Thymus (tissue), 14 donors: ENCODE measurements at places on chromosomes 5 and 9.
A peak's percentile ranks its signal among the peaks of the same experiment; 100 is the strongest.

GRCh38 chr5:14086261-14086660, 56.9 kb upstream of the TRIO start:
- DNase-seq, result no peak

DNA sequence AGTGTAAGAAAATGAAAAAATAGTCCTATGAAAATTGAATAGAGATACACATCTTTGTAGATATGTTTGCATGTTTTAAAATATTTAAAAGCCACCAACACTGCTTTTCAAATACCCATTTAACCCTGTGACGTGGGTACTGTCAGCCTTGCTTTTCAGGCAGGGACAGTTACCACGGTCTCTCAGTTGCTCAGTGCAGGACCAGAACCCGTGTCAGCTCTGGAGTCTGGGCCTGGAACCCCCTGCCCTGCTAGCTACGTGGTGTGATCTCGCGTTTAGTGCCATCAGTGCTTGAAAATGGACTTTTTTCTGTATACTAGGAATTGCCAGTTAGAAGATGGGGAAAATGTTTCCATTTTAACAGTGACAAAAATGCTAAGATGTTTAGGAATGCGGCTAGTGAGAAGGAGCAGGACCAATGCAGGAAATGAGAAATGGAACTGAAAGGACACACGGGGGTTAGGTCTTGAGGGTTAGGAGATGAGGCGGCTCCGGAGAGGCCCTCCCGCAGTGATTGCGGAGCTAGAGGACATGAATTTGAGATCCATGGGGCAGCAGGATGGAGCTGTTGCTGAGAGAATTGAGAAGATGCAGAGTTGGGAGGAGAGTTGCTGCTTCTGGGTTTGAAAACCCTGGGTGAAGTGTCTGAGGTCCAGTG, 13.7 kb downstream of the RNU6ATAC start:
- no peak for DNase-seq

- DNase-seq, result no peak
Observed at GRCh38 chr9:33942471-33943083, 106.1 kb downstream of the UBAP2 start.

GRCh38 chr5:133818031-133818431, 150.4 kb downstream of the C5orf15 start:
- no peak for DNase-seq

DNA sequence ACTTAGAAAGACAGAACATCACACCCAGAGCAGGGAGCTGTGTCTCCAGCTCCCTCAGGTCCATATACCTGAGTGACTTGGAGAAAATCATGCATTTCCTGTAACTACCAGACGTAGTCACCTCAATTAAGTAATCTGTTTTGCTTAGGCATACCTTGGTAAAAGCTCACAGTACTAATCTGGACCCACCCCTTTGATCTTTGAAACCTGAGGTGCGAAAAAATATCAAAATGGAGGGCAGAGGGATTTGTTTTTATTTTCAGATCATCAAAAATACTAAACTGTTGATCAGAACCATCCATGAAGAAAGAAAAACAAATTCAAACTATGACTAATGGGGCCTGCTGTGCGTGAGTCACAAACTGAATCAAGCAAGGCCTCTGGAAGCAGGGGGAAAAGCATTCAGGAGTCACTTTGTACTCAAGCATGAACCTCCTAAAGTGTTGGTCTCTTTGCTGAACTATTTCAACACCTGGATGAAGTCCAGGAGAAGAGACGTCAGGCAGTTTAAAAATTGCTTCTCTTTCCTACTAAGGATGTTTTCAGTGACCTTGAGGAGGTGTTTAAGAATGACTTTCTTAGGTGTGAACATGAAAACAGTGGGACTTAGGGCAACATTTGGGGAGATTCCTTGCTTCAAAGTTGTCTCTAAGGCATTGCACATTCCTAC, 76.3 kb downstream of the MUSK start:
- DNase-seq, result no peak

- DNase-seq, result peak; percentile 16
Observed at GRCh38 chr9:127122176-127123063, at the start of gene ANGPTL2. Gene ANGPTL2, minus strand, starts transcription at chr9:127122635. Its CDS starts 13,904 bp downstream, at chr9:127108731.

GRCh38 chr5:123439709-123440108, 16.5 kb upstream of the CEP120 start:
- DNase-seq, result no peak

DNA sequence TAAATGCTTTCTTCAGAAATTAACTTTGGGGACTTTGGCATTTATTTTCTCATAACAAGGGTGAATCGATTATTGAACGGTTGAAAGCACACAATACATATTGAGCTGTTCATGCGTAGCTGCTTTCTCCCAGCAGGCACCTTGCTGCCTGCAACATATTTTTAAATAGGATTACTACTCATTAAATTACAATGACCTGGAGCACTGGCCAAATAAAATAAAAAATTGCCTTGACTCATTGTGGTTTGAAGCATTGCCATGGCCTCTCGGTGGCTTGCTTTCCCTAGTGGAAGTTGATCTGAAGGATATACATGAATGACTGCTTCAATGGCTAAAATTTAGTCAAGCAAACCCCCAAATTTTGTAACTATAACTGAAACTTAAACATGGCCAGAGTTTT, 181.6 kb upstream of the NUDT12 start:
- no peak for DNase-seq

GRCh38 chr5:111228520-111229220, 4.5 kb downstream of the CAMK4 start:
- DNase-seq, result no peak

GRCh38 chr5:115818821-115819220, 2.4 kb upstream of the CDO1 start:
- DNase-seq, result no peak

DNA sequence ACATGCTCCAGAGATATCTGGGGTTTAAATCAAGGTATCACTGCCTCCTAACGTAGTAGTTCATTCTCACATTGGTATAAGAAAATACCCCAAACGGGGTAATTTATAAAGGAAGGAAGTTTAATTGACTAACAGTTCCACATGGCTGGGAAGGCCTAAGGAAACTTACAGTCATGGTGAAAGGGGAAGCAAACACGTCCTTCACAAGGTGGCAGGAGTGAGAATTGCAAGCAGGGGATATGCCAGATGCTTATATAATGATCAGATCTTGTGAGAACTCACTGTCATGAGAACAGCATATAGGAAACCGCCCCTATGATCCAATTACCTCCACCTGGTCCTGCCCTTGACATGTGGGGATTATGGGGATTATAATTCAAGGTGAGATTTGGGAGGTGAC, 1280.2 kb upstream of the C9orf72 start:
- no peak for DNase-seq

GRCh38 chr9:94885854-94886447, 159.5 kb downstream of the AOPEP start:
- no peak for DNase-seq

GRCh38 chr5:144582066-144582465, 411.4 kb downstream of the KCTD16 start:
- no peak for DNase-seq

GRCh38 chr5:60410427-60410826, 289.5 kb downstream of the DEPDC1B start:
- DNase-seq, result no peak

DNA sequence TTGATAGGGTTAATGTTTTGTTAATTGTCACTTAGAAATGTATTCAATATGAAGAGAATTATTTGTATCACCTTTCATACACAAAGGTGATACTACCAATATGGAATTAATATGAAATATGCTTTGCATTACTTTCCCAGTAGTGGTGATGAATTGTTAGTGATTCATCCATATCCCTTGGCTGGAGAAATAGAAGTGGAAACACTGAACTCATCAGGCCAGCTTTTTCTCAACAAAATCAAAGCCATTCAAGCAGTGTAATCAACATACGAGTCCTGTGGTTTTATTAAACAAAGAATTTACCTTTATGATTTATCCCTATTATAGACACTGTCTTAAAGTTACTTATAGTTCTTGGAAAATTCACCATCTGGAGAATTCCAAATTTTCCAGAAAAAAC, 264.0 kb upstream of the MEF2C start:
- DNase-seq, result no peak

DNA sequence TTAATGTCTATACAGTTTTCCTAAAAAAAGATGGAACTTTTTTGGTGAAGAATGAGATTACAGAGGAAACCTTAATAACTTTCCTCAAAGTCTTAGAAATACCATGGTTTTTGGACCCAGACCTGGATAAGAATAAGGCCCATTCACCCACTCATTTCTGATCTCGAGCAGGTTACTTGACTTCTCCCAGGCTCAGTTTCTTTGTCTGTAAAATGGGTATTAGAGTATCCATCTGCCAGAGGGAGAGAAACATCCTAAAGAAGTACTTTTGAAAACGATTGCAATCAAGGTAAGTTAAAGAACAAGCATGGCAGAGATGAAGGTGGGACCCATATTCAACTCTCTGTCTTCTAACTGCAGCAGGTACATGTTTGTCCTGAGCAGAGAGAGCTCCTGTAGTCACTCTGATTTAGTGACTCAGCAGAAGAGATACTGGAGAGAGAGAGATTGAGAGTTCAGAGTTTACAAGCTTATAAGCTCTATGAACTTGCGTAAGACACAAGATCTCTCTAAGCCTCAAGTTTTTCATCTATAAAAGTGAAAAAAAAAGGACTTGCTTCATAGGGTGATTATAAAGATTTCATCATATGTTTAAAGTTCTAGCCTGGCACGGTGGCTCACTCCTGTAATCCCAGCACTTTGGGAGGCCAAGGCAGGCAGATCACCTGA, 379.4 kb upstream of the SGCD start:
- DNase-seq, result no peak

GRCh38 chr5:1885868-1886845, 3.4 kb upstream of the IRX4 start:
- DNase-seq, result no peak

DNA sequence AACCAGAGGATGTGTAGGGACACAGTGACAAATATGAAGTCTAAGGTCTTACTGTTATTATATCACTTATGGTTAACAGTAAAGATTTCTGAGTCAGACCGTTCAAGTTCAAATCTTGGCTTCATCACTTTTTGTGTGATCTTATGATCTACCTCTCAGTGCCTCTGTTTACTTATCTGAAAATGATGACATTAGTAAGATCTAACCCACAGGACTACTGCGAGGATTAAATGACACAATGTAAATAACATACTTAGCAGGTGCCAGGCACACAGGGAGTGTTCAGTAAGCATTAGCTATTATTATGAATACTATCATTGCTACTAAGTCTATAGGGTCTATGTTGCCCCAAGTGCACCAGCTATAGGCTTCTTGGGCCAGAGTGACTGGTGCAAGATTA, 2.0 kb downstream of the IRF1 start:
- no peak for DNase-seq

- no peak for DNase-seq
Observed at GRCh38 chr9:33469891-33470290, 3.8 kb downstream of the NOL6 start.

DNA sequence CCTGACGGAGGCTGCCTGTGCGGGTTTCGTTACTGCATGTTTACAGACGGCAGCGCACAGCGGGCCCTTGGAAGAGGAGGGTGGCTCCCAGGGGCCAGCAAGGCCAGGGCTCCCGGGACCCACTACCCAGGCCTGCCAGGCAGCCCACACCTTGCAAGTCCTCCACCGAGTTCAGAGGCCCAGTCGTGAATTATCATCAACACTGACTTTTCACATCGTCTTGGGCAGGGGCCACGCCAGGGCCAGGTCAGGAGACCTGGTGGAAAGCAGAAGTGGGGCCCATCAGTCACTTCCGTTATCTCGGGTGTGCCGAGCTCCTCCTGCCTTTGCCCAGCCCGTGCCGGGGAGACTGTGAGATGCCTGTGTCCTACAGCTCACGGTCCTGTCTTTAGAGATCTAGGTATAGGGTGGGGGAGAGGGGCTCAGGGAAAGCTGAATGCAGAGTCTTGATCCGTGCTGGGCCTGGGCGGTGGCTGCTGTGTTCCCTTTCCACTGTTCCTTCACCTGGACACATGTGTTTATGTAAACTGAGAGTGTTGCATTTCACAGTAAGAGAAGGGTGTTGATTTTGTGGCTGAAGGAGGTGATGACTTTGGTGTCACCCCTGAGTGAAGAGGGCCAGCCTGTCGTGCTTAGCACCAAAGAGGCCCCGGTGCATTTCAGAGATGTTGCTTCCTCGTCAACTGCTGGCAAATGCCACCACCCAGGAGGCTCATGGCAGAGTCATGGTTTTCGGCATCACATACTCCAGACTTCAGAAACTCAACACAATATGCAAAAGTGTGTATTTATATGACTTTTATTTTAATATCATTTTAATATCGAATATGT, 175.2 kb downstream of the GAPVD1 start:
- no peak for DNase-seq

GRCh38 chr5:35745660-35746059, 111.0 kb upstream of the IL7R start:
- DNase-seq, result no peak

DNA sequence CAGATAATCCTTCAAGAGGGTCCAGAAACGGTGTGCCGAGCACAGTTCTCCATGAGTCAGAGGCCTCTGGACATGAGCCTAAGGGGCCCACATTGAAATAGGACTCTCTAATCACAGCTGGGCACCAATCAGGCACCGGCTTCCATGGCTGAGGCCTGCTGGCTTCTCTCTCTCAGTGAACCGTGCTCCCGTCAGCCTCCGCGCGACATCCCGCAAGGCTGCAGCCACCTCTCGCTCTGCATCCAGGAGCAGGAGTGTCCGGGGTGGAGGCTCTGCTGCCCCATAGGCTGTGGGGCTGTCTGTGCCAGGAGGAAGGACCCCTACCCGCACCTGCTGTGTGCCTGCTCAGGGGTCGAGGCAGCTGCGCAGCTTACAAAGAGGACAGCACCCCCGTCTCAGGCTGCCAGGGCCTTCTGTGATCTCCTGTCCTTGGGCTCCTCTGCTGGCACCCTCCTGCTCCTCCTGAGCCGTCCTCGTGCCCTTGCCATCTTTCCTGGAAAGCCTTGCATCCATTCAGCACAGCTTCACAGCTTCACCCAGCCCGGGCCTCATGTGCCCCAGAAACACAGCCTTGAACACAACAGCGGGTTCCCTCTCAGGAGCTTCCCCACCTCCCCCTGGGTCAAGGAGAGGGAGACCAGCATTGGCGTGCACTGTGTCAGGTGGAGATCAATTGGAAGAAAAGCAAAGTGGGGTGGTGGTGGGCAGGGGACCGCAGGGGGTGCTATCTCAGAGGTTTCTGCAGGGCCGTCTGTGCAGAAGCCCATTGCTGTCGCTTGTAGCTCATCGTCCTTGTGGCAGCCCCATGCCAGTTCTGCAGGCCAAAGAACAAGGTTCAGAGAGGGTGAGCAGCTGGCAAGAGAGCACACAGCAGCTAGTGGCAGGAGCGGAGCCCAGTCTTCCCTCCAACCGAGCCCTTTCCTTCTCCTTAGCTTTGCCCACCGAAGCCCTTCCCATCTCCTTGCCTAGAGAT, 22.8 kb upstream of the FCN1 start:
- DNase-seq, result no peak

DNA sequence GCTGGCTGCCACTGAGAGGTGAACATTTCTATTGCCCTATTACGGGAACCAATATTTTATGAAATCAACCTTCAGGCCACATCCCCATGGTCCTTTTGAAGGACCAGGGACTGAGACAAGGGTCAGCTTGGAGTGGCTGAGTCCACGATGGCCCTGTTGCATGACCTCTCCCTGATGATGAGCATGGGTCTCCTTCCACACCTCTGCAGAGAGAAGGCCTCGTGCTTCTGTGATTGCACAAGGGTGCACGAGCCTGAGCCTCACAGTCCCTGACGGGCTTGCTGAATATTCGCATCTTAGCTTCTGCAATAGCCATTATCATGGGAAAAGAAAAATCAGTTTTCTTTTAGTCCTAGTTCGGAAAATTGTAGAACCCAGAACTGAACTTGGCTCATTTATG, 255.0 kb upstream of the IRX2 start:
- DNase-seq, result no peak
